IPS-NIHi11 (cell line): ENCODE measurements at places on chromosomes 7 and 10.

- DNase-seq: no peak
These were observed 72.0 kb downstream of the DGKI start for GRCh38 chr7:137774793-137775201.

GRCh38 chr10:53843736-53844362 is 957.2 kb downstream of the PCDH15 start:
- no peak for DNase-seq

- DNase-seq: no peak
These were observed 145.9 kb downstream of the CTNNA3 start for GRCh38 chr10:67550046-67550445.

GRCh38 chr10:33330543-33331378 is 3.7 kb downstream of the NRP1 start:
- DNase-seq: peak; percentile 59

DNA sequence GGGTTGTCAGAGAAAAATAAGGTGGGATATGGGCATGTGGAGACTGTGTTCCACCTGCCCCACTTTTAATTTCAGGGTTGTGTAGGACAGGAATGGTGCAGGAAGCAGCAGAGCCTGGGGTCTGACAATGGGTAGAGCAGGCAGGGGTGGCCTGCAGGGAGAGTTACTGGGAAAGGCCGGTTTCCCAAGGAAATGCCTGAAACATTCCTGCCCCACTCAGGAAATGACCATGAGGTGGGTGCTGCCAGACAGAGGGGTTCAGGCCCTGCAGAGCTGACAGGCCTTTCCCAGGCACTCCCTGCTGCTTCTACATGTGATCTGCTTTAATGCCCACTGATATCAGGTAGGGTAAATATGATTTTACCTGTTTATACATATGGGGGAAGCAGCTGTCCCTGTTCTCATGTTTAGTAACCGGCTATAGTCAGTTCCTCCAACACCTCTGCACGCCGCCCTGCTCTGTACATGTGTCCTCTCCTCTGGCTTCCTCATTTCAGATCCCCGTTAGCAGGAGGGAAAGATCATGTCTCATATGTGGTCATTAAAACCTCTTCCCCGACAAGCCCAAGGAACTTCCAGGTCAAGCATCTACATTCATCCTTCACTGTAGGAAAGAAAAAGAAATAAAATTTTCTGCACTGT is 118.6 kb upstream of the PRSS58 start:
- no peak for DNase-seq

GRCh38 chr10:9800571-9800970 is 1217.1 kb upstream of the CELF2 start:
- no peak for DNase-seq

- no peak for DNase-seq
These were observed 10.5 kb downstream of the YME1L1 start for GRCh38 chr10:27143686-27144085.
